ENCODE measurements at places on chromosomes 5 and 9.

GRCh38 chr9:125990186-125990792 is 243.1 kb downstream of the PBX3 start:
- DNase-seq: no peak

DNA sequence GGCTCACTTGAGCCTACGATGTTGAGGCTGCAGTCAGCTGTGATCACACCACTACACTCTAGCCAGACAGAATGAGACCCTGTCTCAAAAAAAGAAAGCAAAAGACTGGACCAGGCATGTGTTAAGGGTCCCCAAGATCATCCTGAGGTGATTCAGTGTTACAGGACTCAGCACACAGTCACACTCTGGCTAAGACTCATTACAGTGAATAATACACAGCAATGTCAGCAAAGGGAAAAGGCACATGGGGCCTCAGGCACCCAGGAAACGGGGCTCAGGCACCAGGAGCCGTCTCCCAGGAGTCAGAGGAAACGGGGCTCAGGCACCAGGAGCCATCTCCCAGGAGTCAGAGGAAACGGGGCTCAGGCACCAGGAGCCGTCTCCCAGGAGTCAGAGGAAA is 39.2 kb upstream of the NRARP start:
- no peak for DNase-seq

DNA sequence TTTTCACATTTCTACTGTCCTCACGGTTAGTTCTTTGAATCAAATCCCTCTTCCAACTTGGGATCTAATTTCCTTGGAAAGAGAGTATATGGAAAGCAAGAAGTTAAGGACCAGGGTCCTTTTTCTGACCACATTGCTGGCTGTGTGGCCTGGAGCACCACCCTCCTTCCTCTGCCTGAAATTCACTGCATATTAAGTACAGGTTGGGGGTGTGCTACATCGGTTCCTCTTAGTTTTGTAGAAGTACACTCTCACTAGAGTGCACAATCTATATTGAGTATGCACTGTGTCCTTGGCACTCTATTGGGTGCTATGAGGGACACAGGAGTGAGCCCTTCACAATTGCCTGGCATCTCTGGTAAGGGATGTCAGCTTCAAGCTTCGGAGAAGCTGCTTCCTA is 53.8 kb upstream of the KLF9 start:
- no peak for DNase-seq

GRCh38 chr5:78341440-78341839 is 19.0 kb upstream of the SCAMP1 start:
- no peak for DNase-seq

- no peak for DNase-seq
Observed at GRCh38 chr5:171242521-171242920, 66.5 kb upstream of the TLX3 start.

DNA sequence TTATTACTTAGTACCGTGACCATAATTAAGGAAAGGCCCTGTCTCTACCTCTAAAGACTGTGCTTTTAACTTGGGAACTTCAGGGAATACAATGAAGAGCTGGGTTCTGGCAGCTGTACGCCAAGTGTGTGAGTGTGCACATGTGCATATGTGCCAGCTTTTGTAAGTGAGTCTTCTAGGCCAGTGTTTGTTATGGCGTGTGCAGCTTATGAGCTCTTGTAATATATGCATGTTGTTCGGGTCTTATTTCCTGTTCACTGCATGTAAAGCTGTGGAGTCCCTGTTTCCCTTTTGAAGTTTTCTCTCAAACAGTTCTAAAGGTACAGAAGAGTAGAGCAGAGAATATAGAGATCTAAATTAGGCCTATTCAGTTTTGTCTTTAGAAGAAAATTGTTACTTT is 30.5 kb downstream of the TGFBR1 start:
- DNase-seq: no peak

DNA sequence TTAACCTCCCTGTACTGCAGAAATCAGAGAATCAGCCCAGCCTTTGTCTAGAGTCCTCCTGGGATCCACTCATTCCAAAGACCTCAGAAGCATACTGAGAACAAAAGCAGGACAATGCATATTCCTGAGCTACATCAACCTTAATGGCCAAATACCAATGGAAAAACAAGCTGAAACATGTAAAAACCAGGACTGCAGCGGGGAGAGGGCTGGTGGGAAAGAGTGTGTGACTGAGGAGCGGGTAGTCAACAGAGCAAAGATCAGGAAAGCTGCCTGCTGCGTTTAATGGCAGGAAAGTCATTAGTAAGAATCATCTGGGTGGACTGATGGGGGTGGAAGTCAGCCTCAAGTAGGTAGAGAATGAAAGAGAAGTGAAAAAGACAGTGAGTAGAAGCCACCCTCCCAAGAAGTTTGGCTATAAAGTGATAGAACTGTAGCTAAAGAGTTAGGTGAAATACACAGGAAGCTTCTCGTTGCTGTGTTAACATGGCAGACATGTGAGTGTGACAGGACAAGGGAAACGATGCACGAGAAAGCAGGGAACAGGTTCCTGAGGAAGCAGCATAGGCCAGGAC is 88.1 kb downstream of the OTULIN start:
- DNase-seq: no peak

DNA sequence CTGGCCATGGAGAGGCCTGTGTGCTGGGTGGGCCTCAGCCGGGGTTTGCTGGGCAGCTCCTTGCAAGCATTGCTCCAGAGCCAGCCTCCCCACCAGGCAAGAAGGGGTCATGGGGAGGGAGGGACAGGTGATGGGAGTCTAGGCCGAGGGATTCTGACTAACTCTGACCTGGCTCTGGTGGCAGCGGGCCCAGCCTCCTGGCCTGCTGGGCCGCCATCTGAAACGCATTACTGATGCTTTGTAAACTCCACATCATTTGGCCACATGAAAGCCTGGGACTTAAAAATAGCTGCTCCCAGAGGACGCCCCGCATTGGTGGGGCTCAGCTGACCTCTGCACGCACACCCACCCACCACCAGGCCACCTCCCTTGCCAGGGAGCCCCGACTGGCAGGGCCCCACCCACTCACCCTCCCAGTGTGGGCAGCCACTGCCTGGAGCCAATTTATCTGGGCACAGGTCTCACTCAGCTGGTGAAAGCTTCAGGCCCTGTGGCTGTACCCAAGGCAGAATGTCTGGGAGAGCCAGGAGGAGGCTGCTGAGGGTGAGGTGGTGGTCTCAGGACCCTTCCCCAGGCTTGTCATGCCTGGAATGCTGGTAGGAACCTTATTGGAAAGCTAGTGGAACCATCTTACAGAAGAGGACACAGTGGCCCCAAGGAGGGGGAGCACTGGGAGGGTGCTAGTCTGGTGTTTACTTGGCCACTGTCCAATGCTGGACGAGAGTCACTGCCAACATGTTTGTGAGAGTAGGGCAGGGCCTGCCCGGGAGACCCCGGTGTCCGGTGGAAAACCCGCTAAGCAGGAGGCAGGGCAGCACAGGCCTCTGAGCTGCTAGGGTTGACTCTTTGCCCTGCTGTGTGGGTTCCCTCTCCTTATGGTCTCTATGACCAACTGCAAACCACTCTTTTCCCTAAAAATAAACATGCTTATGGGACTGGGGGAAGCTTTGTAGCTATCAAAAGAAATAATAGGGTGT is 10.8 kb downstream of the TCF7 start:
- DNase-seq: peak; percentile 98

DNA sequence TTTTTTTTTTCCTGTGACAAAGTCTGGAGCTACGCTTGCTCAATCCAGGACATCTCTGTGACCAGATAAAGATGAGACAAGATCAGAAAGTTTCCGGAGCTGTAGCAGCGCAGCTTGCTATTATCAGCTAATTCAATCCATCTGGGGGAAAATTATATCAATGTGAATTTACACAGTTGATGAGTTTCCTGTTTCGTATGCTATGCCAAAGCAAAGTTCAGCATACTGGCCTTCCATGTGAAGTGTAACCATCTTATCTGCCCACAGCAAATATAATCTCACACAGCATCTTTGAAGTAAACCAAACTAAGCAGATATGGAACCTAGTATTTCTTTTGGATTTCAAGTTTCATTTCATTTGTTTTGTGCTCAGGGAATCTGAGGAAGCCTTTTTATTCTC is 1767.7 kb downstream of the EFNA5 start:
- DNase-seq: no peak

DNA sequence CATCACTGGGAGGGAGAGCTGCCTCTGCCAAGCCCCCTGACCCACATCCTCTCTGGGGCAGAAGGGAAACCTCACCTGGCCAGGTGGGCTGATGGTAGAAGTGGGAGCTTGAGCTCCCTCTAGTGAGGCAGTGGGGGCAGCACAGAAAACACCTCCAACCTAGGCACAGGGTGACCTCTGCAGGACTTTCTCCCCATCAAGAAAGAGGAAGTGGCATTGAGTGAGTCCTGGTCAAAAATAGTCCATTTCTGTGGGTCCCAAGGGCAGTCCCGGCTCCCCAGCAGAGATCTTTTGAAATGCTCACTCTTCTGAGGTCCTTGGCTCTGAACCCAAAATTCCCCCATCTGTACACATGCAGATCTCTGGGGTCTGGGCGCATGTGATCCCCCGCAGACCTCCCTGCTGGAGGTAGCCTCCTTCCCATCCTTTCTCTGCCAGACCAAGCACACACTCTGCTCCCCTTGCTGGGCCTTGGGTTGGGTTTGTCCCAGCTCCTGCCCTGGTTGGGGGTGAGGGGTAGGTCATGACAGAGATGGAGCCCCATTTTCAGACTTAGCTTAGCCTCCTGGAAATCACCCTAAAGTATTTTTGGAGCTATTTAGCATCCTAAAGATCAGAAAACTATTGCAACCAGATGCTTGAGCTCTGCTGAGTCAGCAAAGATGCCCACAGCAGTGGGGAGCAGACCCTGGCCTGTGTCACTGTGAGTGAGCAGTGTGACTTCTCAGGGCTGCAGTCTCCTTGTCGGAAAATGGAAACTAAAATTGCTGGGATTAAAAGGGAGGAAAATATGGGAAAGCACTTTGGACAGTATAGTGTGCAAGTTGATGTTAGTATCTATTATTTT is 41.6 kb upstream of the LCP2 start:
- no peak for DNase-seq

DNA sequence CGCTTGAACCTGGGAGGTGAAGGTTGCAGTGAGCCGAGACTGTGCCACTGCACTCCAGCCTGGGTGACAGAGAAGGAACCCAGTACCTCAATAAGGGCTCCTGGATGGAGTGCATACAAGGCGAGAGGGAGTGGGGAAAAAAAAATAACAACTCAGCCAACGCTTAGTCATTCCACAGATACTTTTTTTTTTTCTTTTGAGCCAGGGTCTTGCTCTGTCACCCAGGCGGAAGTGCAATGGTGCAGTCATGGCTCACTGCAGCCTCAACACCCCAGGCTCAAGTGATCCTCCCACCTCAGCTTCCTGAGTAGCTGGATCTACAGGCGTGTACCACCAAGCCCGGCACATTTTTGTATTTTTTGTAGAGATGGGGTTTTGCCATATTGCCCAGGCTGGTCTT is 59.5 kb upstream of the GGTA1 start:
- DNase-seq: peak; percentile 67

GRCh38 chr9:20473515-20474013 is 148.7 kb downstream of the MLLT3 start:
- DNase-seq: no peak

DNA sequence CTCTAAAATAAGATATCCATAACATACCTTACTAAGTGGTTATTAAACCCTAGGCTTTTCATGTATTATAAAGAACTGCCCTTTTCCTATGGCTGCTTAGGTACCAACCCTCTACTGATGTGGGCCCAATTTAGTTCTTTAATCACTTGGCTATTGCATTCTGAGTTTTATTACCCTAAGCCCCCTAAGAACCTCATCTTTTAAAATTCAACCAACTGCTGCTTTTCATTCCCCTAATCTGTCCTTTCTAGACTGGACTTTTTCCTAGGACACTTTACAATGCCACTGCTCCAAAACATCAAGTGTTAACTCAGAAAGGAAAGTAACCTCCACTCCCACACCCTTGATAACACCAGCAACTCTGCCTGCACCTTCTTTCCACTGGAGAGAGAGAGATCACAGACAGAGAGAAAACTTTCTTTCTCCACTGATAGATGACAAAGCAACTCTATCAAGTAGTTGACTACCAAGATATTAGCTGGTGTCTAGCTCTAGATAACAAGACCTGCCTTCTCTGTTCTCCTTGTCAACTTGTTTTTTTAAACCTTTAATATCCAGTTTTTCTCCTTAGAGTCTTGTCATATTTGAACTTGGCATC is 27.3 kb downstream of the ELL2 start:
- DNase-seq: no peak

GRCh38 chr9:12878351-12878978 is 103.6 kb downstream of the LURAP1L start:
- DNase-seq: peak; percentile 25

GRCh38 chr9:72292874-72293607 is 72.0 kb downstream of the ZFAND5 start:
- DNase-seq: peak; percentile 16
